ENCODE measurements at places on chromosomes 1 and 21. TPM values are rescaled to one million over a fixed set of nuclear protein-coding genes. Genes with fewer than 3 reads are reported as not detected.

NUDT4B gene
- total RNA-seq: not detected

HIVEP3 gene
- total RNA-seq: 0.57 TPM

SERPINC1 gene
- 1.0 TPM for total RNA-seq

WDR64 gene
- not detected for total RNA-seq

RGL1 gene
- total RNA-seq: 1.5 TPM

NTMT2 gene
- total RNA-seq: 0.44 TPM

ABCG1 gene
- total RNA-seq: 4.0 TPM

LHX8 gene
- 0.25 TPM for total RNA-seq

MMP23B gene
- 20.0 TPM for total RNA-seq

CBR3 gene
- 5.2 TPM for total RNA-seq

TRIM63 gene
- not detected for total RNA-seq

EMC1 gene
- 46.5 TPM for total RNA-seq

KCNH1 gene
- total RNA-seq: 0.17 TPM

Measured in WTC11 (cell line).